AG08396 (cell line): ENCODE measurements at places on chromosomes 5 and 9.

DNA sequence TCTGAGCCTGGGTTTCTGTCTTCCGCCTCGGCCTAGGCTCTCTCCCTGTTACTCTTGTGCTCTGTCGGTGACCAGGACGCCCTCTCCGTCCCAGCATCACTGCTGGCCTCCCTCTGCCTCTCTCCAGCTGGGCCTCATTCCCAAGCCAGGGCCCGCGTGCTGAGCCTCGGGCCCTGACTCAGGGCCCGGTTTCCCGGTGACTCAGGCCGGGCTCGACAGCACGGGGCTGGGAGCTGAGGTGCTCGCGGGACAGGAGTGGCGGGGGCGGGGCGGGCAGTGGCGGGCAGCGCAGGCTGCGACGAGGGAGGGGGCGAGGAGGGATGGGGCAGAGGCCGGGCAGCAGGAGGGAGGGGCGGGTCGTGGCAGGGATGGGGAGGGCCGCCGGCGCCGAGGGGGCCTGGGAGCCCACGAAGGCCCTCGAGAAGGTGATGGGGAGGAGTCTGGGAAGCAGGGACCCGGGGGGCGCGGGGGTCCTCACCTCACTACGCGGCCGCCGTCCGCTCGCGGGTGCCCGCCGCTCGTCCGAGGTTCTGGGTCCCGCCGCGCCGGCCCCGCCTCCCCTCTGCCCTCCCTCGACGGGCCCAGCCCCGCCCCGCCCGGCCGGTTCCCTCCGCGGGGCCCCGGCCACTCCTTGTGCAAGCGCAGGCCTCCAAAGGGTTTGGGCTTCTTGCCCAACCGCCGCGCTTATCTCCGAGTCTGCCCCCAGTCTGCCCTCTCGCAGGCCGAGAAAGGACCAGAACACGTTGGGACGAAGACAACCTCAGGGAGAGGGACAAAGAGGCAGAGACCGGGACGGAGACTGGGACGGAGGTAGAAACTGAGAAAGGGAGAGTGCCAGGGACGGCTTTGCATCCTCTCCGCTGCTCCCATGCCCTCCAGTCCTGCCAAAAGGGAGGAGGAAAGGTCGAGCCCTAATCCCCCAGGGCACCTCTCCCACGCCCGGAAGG, at the start of gene ARAP3:
Gene ARAP3 (minus strand): TSS at position 536 of the 947 bp plus-strand sequence. CDS start 1,744 bp downstream, outside the sequence.
- DNase-seq: peak; percentile 93

- no peak for DNase-seq
These were observed 14.1 kb upstream of the RAPGEF6 start for GRCh38 chr5:131649161-131649560.

DNA sequence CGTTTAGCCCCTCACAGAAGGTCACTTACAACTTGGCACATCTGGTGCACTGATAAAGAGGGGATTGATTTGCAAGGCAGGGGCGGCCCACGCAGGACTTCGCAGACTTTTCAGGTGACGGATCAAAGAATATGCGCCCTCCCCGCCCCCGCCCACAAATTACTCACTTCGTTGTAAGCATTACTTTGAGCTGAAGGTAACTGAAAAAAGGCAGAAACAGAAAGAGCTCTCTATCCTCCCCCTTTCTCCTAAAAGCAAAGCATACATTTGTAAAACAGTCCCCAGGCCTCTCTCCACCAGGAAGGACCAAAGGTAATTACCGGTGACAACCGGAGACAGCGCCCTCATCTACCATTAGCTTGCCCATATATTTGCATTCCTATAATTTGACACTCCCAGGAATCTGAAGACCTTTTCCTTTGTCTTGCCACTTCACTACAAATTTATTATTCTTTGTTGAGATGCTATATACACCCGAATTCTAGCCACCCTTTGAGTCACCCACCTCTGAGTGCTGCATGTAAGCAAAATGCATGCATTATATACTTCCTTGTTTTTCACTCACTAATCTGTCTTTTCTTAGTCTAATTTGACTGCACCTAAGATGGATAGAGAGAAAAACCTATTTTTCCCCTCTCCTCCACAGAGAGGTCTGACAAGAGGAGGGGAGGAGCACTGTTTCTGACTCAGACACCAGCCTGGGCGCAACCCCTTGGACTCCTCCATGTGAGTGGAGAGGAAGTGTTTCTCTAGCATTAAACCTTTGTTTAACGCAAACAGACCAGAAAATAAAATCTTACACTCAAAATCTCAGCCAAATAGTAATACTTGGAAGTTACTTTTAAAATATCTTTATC, 74.7 kb upstream of the SPIN1 start:
- DNase-seq: no peak

DNA sequence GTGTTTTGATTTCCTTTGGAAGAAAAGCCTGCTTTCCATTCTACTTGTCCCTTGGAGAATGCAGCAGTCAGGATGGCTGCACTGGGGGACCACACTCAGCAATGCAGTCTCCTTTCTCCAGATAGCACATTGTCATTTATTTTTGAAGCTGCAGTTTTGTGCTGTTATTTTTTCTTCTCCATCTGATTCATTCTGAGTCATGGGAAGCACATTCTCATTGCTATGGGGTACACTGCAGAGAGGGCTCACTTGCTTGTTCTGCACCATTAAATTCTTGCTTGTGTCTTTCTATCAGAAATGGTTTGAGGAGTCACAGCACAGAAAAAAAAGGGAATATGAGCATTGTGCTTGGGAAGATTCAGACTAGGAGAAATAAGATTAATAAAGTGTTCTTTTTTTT, 39.7 kb upstream of the POC5 start:
- DNase-seq: peak; percentile 7

- peak; percentile 31 for DNase-seq
These were observed 2.2 kb downstream of the DUSP1 start for GRCh38 chr5:172768573-172769341.

DNA sequence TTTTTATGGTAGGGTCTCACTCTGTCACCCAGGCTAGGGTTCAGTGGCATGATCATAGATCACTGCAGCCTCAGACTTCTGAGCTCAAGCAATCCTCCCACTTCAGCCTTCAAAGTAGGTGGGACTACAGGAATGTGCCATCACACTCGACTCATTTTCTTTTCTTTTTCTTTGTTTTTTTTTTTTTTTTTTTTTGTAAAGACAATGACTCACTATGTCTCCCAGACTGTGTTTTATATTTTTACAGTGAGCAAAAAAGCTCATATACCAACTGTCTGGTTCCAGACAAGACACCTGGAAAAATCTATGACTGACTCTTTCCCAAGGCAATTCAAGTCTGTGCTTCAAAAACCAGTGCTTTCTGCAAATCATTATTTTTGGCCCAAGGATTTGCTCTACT, 10.8 kb upstream of the FOXD1 start:
- no peak for DNase-seq

GRCh38 chr5:16382047-16382446, 83.6 kb downstream of the ZNF622 start:
- no peak for DNase-seq

GRCh38 chr9:90107040-90107725, 502.4 kb downstream of the GADD45G start:
- no peak for DNase-seq

- no peak for DNase-seq
These were observed 131.1 kb upstream of the NR4A3 start for GRCh38 chr9:99690573-99690972.

DNA sequence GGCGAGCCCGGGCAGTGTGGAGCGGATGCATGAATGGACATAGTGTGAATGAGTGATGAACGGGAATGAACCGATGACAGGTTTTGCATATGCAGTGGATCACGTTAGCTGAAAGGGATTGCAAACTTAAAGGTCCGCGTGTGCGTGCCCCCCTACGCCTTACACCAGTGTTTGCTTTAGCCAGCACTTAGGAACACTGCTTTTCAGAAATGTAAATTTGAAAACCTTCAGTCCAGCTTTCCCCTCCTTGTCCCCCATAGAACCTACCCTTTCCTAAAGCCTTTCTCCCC, 692 bp downstream of the PSAT1 start:
- DNase-seq: no peak

DNA sequence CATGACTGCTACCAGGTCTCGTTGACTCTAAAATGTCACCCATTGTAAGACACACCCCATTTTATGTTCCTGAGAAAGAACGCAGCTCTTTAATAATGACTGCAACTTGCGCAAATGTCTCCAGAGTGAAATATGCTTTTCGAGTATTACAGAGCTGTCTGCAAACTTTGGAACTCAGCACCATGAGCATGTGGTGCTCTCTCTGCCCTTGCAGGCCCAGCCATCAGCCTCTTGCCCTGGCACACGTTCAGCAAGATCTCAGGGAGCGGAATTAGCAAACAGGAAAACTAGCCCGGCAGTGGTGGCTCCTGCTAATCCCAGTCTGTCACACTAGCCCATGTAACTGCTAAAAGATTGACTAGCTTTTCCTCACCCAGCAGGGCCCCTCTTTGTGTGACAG, 114.5 kb upstream of the SLC1A3 start:
- DNase-seq: no peak

- DNase-seq: no peak
These were observed 34.0 kb downstream of the DAP start for GRCh38 chr5:10726913-10727517.

GRCh38 chr9:111812337-111812736, 17.6 kb upstream of the SHOC1 start:
- DNase-seq: no peak

- DNase-seq: no peak
These were observed 392.0 kb downstream of the GADD45G start for GRCh38 chr9:89996773-89997172.

DNA sequence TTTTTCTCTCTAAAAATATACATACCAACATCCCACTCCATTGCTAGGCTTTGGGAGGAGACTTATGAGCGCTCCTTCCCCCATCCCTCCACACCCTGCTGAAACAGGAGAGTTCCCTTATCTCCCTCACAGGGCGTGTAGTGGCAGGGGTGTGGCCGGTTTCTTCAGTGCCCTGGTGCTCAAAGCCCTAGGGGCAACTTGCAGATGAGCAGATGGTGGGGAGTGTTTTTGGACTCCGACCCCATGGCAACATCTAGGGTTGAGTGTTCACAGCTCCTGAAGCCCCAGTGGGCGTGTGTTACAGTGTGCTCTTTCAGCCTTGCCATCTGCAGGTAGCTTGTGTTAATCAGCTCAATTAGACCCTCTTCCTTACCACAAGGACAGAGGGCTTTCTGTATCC, 409.5 kb downstream of the MAT2B start:
- DNase-seq: no peak

GRCh38 chr9:14298601-14299022, 15.3 kb downstream of the NFIB start:
- DNase-seq: no peak

- DNase-seq: no peak
These were observed 42.4 kb upstream of the MACIR start for GRCh38 chr5:103216137-103216536.

DNA sequence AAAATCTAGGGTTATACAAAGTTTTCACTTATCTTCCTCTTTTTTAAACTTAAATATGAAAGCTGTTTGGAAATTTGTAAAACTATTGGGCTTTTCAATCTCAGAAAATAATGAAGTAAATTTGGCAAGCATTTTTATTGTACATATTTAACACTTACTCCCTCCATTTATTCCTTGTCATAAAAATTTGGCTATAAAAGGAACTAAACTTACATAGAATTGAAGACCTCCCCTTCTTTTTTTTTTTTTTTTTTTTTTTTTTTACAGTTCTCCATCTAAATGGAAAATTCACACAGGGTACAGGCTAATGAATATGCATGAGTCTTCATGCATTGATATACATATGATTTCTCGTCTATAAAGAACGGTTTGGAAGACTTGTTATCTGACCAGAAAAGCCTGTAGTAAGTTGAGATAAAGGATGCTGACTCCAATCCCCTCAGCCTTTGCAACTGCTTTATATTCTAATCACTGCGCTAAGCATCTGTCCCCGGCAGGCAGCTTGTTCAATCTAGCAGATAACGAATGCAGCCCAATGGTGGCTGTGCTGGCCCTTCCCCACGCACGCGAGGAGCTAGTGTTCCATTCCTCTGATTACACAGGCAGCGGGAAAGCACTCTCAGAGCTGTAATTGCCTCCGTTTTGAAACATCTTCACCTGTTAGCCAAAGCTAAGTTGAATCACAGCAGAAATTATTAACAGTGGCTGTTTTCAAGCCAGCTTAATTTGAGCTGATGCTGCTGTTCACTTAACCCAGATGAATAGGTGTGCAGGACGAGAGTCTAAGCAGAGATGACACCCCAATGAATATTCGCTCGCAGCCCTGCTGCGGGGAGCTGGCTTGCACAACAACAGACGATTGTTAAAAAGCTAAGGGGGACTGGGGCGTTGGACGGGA, 453.8 kb upstream of the ZNF608 start:
- peak; percentile 13 for DNase-seq

GRCh38 chr5:169150108-169150507, 150.8 kb downstream of the SLIT3 start:
- no peak for DNase-seq

DNA sequence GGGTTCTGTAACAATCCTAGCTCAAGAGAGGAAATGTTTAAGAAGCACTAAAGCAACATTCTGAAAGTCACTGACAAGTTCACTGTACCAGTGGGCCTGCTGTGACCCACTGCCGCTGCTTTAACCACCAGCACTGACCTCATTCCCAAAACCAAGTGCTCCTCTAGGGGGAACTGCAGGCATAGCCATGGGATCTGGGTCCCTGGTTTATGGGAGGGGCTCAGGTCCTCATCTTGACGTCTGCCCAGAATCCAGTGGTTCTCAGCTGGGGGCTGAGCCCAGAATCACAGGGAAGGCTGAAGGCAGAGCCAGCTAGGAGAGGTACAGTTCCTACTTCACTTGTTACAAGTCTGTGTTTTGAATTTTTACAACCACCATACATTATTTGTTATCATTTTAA, 36.1 kb upstream of the SLC2A8 start:
- no peak for DNase-seq

- no peak for DNase-seq
These were observed 14.6 kb downstream of the PROP1 start for GRCh38 chr5:177981296-177982071.

DNA sequence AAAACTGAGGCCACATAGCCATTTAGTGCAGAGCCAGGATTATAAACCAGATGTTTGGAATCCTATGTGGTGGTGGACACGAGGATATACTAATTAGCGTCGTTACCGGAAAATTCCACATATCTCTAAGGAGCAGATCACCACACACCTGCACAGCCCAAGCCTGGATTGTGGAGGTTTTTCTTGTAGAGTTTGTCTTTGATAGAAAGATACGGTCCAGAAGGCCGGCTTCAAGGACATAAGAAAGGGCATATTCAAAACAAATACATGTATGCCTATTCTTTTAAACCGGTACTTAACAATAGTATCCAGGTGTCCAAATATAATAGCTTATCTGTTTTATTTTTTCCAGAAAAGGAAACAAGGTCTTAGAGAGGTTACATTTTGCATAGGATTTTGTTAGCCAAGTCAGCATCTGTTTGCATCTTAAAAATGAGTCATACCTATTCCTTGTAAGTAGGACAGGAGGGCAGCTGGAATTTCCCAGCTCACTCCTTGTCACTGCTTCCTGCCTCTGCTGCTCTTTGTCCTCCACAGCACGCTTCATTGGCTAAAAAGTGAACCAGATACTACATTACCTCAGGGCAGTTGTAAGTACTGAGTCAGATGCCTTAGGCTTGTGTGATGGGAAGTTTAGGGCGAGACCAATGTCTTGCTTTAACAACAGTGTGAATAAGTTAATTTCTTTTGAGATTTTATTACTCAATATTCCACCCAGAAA, 3.6 kb downstream of the TMC1 start:
- peak; percentile 68 for DNase-seq

GRCh38 chr5:178642351-178642909, 15.6 kb upstream of the CLK4 start:
- no peak for DNase-seq
